Smooth muscle cell of the brain vasculature (primary cell): ENCODE measurements at places on chromosomes 7 and 10.

GRCh38 chr10:70317272-70317942 is 33.6 kb upstream of the NPFFR1 start:
- DNase-seq = no peak

- DNase-seq = no peak
These were observed 41.6 kb upstream of the AQP1 start for GRCh38 chr7:30869794-30870611.

GRCh38 chr10:36336315-36336714 is 694.2 kb upstream of the FZD8 start:
- DNase-seq = no peak

- no peak for DNase-seq
These were observed 101.8 kb upstream of the MKLN1 start for GRCh38 chr7:131225619-131226513.

DNA sequence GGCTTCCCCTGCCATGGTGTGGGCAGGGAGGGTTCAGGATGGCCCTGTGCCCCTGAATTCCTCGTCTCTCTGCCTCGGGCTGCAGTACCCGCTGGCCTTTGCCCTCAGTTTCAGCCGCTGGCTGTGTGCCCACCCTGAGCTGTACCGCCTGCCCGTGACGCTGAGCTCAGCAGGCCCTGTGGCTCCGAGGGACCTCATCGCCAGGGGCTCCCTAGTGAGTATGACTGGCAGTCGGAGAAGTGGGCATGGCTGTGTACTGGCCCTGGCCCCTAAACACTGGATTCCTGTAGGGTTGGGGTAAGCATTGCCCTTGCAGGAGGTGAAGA is 59.6 kb downstream of the PALD1 start:
- no peak for DNase-seq
